ENCODE measurements at places on chromosomes 5 and 9.

DNA sequence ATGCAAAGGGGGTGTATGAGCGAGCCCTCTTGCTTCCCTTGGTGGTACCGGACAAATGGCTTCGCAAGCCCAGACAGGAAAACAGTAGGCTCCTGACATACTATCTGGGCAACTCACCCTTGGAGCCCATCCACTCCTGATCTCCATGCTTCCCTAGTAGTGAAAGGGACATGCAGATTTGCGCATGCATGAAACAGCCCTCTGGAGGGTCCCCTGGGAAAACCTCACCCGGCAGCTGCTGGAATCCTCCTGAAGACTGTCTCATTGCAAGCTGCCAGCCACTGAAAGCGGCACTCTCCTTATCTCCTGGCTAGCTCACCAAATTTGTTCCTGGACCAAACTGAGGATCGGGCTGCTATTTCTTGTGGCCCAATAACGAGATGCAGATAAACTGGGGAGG lies 10.2 kb downstream of the ZNF169 start:
- DNase-seq: no peak

- DNase-seq: no peak
These were observed 260.7 kb downstream of the CHSY3 start for GRCh38 chr5:130164966-130165365.

DNA sequence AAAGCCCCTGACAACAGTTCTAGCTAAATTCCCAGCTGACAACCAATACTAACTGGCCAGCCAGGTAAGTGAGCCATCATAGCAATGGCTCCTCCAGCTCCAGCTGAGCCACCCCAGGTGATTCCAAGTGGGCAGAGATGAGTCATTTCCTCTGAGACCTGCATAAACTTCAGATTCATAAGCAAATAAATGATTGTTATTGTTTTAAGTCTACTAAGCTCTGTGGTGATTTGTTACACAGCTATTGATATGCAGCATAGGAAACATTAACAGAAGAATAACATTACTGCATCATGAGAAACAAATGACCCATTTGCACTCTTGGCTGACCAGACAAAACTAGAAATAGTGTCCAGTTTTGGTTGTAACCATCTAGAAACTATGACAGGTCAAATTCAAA lies 60.3 kb downstream of the TTC39B start:
- peak; percentile 8 for DNase-seq

GRCh38 chr5:42791151-42791550 lies 20.5 kb downstream of the SELENOP start:
- DNase-seq: no peak

DNA sequence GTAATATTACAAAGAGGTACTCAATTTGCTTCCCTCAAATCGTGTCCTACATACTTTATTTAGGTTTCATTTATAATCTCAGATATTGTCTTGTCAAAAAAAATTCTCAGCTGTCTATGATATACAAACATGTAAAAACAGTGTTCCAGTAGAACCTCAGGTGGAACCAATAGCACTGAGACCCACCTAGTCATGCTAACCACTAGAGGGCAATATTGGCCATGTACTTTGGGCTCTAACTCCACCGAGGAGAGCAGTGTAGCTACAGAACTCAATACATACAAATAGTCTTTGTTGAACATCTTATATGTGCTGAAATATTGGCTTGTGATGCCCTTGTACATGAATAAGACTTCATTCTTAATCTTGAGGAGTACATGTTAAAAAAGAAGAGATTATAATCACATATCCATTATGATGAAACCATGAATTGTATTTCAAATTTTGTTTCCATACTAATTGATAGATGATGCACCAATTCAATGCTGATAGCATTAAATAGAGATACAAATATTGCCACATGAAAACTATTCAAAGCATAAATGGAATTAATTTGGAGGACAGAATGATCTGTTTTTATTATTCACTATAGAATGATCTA lies 71.2 kb upstream of the CNTLN start:
- no peak for DNase-seq

DNA sequence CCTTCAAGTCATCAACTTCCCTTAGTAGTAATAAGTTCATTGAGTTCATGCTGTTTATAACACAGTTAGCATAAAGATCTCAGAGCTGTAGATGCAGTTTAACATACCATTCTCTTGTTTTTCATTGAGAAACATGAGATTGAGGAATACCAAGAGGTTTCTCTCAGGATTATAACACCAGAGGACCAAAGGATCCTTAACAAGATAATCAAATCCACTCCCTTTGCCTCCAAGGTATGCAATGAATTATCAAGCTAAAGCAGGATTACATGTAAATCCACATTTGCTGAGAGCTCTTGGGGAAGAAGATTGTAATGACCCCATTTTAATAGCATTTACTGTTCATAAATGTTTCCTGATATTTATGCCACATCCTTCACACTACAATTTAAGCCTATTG lies 35.1 kb upstream of the DAB2 start:
- no peak for DNase-seq

DNA sequence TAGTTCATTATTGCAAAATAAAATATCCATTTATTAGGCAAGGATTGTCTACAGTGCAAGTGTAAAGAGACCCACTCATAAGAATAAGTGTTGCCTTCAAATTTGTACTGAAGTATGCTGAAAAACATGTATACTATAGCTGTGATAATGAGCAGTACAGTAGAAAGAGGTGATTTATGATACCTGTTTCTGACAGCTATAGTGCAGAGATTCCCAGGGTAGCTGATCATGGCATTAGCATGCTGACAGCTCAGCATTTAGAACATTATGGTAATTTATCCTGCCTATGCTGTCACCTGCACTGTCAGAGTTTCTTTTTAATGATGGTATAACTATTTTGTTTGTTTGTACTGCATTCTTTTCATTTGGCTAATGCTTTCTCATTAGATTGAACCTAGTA lies 177.6 kb upstream of the TLX3 start:
- no peak for DNase-seq

GRCh38 chr5:121304838-121305237 lies 546.8 kb upstream of the FTMT start:
- no peak for DNase-seq

DNA sequence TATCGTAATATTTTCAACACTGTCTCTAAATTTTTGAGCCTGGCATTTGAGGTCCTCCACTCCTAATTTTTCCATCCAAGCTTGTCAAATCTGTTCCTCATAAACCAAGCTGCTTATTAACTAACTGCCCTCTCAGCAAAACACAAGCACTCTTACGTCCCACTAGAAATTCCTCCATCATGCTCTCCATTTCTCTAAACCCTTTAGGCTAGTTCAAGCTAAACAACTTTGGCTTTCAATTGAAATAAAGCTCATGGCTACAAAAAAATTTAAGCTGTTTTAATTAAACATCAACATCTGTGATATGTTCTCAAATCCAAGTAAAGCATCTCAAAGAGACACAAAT lies 45.7 kb downstream of the RNF145 start:
- no peak for DNase-seq

GRCh38 chr5:102048940-102049339 lies 247.1 kb downstream of the SLCO4C1 start:
- no peak for DNase-seq

- DNase-seq: no peak
These were observed 57.8 kb upstream of the C5orf46 start for GRCh38 chr5:147963948-147964693.

DNA sequence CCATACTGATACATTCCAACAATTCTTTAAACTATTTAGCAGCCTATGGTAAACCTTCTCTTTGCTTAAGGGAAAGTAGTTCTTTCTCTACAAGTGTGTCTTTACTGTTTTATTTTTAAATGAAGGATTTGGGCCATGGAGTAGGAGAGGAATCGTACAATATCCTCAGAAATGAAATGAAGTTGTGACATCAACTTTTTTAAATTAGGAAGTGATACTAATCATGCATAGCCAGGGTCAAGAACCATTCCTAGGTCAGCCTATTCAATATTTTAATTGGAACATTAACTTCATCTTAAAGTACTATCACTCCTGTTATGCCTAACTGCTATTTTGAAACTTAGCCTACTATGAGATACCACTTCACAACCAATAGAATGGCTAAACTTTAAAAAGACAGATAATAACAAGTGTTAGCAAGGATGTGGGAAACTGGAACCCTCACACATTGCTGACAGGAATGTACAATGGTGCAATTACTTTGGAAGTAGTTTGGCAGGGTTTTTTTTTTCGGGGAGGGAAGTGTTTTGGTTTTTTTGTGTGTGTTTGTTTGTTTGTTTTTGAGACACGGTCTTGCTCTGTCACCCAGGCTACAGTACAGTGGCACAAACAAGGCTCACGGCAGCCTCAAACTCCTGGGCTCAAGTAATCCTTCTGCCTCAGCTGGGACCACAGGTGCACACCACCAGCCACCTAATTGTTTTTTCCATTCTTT lies 10.7 kb downstream of the AGTPBP1 start:
- DNase-seq: no peak

DNA sequence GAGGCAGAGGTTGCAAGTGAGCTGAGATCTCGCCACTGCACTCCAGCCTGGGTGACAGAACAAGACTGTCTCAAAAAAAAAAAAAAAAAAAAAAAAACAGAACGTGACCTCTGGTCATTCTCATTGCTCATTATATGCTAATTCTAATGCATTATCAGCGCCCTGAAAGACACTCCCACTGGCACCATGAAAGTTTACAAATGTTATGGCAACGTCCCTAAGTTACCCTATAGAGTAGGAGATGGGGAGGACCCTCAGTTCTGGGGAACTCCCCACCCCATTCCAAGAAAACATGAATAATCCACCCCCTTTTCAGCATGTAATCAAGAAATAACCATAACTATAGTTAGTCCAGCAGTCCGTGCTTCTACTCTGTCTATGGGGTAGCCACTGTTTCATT lies 48.9 kb upstream of the DENND4C start:
- DNase-seq: no peak

GRCh38 chr9:14203356-14204056 lies 110.4 kb downstream of the NFIB start:
- DNase-seq: no peak

DNA sequence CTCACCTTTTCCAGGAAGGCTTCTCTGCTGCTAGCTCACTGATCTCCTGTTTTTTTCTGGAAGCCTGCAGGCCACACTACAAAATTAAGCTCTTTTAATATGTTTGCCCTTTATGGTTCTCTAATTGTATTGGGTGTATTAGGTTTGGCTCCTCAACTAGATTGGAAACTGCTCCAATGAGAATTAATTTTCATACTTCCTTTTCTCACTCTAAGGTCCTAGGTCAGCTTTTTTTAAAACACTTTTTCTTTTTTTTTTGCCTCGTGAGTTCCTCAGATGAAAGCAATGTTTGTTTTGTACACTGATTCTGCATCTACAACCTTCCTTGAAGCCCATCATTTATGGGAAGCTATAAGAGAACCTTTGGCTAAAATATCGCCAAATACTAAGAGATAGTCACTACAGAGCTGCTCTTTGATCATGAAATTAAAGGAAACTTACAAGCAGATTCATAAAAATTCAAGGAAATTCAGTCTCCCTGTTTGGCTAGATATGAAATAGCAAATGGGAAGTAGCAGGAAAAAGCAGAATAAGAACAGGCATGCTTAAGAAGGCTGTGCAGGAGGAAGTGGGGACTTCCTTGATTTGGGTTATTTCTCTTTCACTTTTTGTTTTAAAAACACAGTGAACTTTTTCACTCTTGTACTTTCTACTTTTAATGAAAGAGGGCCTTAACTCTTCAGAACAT lies 55.2 kb upstream of the FYB1 start:
- no peak for DNase-seq

- peak; percentile 58 for DNase-seq
These were observed 9.8 kb downstream of the FAM78A start for GRCh38 chr9:131266266-131267229.

DNA sequence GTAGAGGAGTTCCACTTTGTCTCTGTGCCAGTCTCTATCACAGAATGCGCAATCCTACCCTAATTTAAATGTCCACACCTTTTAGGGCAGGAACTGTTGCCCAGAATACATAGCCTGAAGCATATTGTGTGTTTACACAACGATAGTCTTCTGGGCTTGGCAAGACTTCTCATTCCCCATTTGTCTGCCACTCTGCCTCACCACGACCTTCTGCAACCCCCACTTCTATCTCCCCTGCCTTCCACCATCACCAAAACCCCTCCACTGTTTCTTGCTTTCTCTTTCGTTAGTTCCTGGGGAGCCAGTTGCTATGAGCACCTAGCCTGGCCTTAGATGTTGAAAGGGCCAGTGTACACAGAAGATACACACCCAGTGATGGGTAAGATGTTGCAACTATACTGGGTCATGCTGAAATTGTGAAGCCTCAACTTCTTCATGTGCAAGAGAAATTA lies 883 bp upstream of the RNF145 start:
- no peak for DNase-seq

DNA sequence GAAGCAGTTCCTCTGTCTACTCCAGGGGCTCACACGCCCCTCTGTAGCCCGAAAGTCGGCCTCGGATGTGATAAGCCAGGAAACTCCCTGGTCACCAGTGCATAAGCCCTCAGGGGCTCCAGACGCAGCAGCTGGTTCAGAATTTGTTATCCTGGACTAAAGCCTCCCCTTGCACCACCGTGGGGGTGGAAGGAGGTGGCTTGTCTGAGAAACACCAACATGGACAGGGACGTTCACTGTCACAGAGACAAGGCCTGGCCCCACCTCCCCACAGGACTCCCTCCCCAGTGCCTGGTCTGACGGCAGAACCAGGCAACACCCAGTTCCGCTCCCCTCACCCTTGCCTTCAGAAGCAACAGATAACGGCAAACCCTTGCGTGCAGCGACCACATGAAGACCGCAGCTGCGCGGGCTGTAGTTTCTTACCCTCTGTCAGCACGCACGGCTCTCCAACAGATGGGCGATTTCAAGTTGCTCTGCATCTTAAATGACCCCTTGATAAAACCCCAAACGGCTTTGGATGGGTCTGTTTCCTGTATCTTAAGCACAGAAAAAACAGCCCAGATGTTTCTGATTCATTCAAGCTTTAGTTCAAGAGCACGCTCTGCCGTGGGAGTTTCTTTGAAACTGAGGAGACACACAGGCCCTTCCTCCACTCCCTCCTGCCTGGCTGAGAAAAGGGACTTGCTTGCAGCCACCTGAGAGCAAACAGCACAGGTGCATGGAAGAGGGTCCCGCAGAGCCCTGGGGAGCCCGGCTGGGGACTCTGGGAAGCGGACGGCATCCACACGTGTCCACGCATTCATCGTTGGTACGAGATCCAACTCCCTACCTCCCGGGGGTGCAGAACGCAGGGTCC lies 44.7 kb upstream of the NKD2 start:
- DNase-seq: peak; percentile 33

DNA sequence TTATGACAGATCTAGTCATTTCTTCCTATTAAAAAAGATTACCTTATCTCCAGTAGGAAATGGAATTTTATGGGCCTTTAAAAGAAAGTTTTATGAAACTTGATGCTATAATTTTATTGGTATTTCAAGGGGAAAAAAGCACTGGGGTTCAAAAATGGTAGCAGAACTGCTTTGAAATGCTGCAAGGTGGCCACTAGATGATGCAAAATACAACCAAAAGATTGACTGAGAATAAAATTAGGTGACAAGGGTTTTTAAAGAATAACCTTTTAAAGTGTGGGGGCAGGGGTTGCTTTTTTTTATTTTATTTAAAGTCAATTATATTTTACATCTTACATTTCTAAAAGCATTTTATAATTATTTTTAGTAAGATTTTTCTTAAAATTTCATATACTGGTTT lies 61.7 kb downstream of the KLF9 start:
- DNase-seq: no peak
